ENCODE measurements at places on chromosomes 1 and 21.

GRCh38 chr1:9559673-9560072 lies 20.4 kb downstream of the SLC25A33 start:
- H3K4me3 ChIP-seq, result no peak overlapping the region
- peaks cover 4% of the 10 kb centered on the region for H3K4me1 ChIP-seq
- no peaks in the 10 kb centered on the region for H3K27me3 ChIP-seq

DNA sequence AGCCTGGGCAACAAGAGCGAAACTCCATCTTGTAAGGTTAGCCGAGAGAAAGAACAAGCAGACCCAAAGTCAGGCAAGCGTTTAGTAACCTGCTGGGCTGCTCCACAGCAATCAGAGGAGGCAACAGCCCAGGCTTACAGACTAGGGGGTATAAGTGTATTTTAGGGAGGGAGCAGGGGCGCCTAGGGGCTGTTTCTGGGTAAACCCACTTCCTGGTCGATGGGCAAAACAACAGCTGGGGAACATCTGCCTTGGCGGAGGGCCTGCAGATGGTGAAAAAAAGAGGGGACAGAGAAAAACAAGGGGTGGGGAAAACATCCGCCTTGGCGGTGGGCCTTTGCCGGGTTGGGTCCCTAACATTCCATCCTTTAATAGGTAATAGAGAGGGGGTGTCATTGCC lies 5.2 kb downstream of the TAS1R1 start:
- H3K4me1 ChIP-seq, result no peaks in the 10 kb centered on the region
- no peaks in the 10 kb centered on the region for H3K36me3 ChIP-seq
- H3K4me3 ChIP-seq, result no peak overlapping the region

GRCh38 chr1:84873366-84873765 lies 19.6 kb downstream of the LPAR3 start:
- no peak overlapping the region for H3K4me3 ChIP-seq
- no peaks in the 10 kb centered on the region for H3K36me3 ChIP-seq
- no peaks in the 10 kb centered on the region for H3K4me1 ChIP-seq
- H3K27me3 ChIP-seq, result no peaks in the 10 kb centered on the region
- no peak for DNase-seq

DNA sequence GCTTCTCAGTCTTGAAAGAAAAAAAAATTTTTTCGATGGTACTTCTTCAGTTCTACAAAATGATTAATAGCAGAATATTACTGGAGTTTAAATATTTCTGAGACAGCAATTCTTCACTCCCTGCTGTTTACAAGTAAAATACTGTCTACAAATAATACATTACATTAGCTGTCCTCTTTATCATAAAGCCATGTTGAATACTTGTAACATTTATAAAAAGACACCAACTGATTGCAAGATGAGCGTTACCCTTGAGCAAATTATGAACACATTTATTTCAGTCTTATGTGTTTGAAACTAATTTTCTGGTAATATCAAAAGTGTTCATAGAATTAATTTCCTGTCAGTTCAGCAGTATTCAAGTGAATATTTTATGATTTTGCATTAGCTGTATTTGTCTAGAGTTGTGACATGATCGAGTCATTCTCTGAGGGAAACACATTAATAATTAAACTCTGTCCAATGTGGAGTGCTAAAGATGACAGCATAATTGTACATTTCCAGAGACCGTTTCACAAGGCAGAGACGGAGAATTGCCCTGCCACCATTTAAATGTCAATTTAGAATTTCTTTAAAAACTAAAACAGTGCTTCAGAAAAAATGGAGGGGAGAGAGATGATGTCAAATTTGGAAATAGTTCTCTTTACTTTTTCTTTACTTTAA lies 1359.0 kb upstream of the ADGRL4 start:
- H3K4me3 ChIP-seq, result no peak overlapping the region
- H3K27me3 ChIP-seq, result no peaks in the 10 kb centered on the region
- no peaks in the 10 kb centered on the region for H3K36me3 ChIP-seq
- H3K4me1 ChIP-seq, result no peaks in the 10 kb centered on the region
- DNase-seq, result no peak

DNA sequence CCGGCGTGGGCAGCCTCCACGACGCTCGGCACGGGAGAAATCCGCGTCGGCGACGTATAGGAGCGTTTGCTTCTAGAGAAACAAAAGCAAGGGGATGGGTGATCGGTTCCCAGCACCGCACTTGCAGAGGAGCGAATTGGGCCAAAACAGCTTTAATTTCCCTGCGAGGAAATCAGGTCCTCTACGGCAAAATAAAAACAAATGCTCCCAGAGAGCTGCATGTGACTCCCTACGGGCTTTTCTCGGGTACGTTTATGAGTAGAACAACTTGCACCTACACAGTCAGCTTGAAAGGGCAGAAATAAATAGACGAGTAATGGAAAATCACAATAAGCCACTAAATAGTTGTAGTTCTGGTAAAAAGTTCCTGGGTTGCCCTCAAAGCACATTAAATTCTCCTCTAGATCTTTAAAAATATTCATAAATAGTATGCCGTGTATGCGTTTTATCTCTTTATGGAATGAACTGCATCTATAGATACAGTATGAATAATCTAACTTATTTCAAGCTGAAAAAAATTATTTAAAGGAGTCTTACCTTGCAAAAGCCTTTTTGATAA lies 1.2 kb downstream of the NHLH2 start:
- H3K27ac ChIP-seq, result no peak overlapping the region
- peaks cover 4% of the 10 kb centered on the region for H3K4me1 ChIP-seq
- no peaks in the 10 kb centered on the region for H3K36me3 ChIP-seq
- no peak for DNase-seq
- H3K27me3 ChIP-seq, result peaks cover 51% of the 10 kb centered on the region

DNA sequence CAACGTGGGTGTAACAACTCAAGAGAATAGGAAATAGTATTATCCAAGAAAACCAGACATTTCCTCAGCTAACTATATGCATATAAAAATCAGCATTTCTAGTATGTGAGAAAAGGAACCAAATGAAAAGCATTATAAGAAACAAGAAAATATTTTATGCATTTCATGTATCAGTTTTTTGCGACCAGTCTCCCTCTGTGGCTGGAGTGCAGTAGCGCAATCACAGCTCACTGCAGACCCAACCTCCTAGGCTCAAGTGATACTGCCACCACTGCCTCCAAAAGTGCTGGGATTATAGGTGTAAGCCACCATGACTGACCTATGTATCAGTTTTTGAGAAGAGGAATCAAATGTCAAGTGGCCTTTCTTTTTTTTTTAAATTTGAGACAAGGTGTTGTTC lies 31.0 kb downstream of the SLC16A1 start:
- H3K36me3 ChIP-seq, result no peaks in the 10 kb centered on the region
- no peak for DNase-seq
- no peaks in the 10 kb centered on the region for H3K27me3 ChIP-seq

DNA sequence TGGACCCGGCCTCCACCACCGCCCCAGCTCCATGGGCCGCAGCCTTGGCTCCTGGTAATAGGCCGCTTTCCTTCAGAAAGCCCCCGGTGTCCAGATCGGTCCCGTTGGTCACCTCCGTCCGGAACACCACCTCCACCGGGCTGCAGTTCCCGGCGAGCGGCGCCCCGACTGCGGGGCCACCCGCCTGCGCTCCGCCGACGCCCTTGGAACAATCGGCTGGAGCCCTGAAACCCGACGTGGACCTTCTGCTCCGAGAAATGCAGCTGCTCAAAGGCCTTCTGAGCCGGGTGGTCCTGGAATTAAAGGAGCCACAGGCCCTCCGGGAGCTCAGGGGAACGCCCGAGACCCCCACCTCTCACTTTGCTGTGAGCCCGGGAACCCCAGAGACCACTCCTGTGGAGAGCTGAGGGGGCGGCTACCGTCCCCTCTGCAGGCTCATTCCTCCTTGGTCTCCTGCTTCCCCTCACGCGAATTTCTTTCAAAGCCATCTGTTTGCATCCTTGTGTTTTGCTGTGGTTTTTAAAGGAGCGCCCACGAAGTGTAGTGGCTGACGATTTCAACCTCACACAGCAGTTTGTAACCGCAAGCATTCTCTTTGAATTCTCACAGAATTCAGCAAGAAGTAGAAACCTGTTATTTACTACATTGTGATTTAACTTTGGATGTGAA lies 6.0 kb downstream of the FCRLB start:
- no peaks in the 10 kb centered on the region for H3K36me3 ChIP-seq
- H3K4me3 ChIP-seq, result peak overlapping the region; percentile 69
- DNase-seq, result peak; percentile 91
- H3K27me3 ChIP-seq, result no peaks in the 10 kb centered on the region

DNA sequence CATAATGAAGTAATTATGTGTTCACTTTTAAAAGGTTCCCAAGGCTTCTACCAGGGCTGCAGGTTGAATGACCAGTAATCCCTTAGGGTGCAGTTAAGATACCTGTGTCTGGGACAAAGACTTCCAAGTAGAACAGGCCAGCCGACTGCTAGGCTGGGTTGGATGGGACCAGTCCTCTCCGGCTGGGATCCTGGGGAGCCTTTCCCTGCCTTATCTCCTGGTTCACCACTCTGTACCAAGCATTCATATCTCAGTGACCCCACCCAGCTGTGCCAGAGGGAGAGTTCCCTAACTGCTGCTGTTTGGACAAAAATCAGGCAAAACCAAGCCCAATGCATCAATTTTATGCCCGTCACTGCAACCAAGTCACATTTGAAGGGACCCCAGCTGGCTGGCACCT lies 116.2 kb upstream of the ATP1A1 start:
- no peaks in the 10 kb centered on the region for H3K36me3 ChIP-seq
- no peaks in the 10 kb centered on the region for H3K27me3 ChIP-seq
- H3K27ac ChIP-seq, result no peak overlapping the region
- H3K4me3 ChIP-seq, result no peak overlapping the region
- DNase-seq, result no peak

- no peak overlapping the region for H3K27ac ChIP-seq
- peaks cover 17% of the 10 kb centered on the region for H3K4me1 ChIP-seq
- H3K27me3 ChIP-seq, result no peaks in the 10 kb centered on the region
- peaks cover 2% of the 10 kb centered on the region for H3K36me3 ChIP-seq
- DNase-seq, result peak; percentile 36
These were observed 61.8 kb downstream of the MACF1 start for GRCh38 chr1:39266269-39266668.

DNA sequence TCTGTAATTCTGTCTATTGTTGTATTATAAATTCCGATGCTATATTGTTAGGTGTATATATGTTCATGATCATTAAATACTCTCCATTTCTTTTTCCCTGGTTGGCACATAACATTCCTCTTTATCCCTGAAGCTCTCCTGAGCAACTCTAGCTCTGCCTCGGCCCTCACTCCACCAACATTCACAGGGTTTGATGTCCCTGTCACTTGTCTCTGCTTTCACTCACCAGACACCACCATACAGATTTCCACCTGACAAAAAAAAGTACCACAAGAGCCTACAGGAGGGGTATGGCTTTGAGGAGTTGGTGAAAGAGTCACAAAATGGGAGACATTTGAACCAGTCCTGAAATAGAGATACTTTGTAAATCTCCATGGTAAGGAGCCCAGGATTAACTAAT lies 8.8 kb upstream of the TSPEAR start:
- no peak overlapping the region for H3K4me3 ChIP-seq
- H3K36me3 ChIP-seq, result no peaks in the 10 kb centered on the region
- no peak for DNase-seq
- no peaks in the 10 kb centered on the region for H3K4me1 ChIP-seq
- peaks cover 14% of the 10 kb centered on the region for H3K27me3 ChIP-seq

- H3K36me3 ChIP-seq, result no peaks in the 10 kb centered on the region
- DNase-seq, result peak; percentile 30
- H3K4me3 ChIP-seq, result no peak overlapping the region
- H3K27me3 ChIP-seq, result no peaks in the 10 kb centered on the region
- no peak overlapping the region for H3K27ac ChIP-seq
These were observed 20.5 kb downstream of the TMEM51 start for GRCh38 chr1:15173863-15174614.
